ENCODE measurements at places on chromosomes 2 and 18.
A peak's percentile ranks its signal among the peaks of the same experiment; 100 is the strongest.

DNA sequence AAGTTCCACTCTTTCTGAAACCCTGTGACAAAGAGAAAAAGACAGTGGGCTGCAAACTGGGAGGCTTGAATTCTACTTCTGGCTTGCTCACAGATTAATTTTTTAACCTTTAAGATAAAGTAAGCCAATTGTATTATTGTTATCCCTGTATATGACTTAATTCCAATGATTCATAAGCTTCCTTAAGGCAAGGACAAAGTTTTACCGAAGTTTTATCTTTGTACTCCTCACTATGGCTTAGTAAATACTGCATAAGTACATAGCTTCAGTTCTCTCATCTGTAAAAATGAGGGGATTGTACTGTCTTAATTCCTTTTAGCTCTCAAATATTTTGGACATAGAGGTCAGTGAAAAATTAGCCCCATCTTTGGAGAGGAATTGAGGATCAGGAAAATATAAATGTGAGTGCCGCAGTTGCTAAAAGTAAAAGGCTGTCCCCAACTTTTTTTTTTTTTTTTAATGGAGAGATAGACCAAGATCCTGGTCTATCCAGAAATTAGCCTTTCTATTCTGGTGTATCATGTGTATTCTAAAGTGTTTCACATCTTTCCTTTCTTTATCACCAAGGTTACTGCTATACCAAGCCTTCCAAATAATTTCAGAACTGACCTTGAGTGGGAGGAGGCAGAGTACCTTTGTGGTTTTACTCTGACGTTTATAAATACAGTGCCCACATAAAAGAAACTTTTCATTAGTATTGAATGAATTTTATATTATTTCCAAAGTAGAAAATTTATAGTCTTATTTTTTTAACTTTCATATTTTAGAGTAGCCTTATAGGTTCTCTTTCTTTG is 13.3 kb downstream of the RELCH start:
- no peak for DNase-seq

- no peak for DNase-seq
These were observed 259.2 kb upstream of the SLC14A2 start for GRCh38 chr18:45355944-45356520.

- DNase-seq = no peak
These were observed 13.5 kb downstream of the TRIB2 start for GRCh38 chr2:12730265-12730664.

DNA sequence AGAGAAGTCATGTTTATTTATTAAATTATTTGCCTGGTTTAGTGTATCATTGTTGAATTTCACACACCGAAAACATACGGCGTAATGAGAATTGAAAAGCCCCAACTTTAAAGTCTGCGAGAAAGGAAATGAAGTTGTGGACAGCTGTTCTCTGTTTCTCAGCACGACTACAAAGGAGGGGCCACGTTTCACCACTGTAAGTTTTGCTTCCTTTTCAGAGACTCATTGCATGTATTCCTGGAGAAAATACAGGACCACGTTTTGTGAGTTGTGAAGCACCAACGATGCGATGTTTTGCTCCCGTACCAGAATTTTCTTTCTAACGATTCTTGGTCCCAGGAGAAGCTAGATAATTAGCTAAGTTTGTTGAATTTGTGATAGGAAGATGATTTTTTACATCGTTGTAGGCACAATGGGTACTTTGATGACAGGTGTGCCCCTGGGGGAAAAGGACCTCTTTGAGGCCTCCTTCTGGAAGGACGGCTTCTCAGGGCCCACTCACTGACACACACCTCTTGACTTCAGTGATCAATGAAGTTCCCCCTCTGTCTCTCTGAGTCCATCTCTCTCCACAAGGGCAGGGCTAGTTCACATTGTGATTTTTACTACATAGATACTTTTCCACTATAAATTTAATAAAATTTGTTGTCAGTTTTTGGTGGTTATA is 23.7 kb upstream of the ACKR3 start:
- DNase-seq = no peak

GRCh38 chr18:58721566-58722239 is 50.4 kb downstream of the MALT1 start:
- DNase-seq = peak; percentile 4

- DNase-seq = peak; percentile 17
These were observed 30.6 kb downstream of the ORC4 start for GRCh38 chr2:147989809-147990403.

DNA sequence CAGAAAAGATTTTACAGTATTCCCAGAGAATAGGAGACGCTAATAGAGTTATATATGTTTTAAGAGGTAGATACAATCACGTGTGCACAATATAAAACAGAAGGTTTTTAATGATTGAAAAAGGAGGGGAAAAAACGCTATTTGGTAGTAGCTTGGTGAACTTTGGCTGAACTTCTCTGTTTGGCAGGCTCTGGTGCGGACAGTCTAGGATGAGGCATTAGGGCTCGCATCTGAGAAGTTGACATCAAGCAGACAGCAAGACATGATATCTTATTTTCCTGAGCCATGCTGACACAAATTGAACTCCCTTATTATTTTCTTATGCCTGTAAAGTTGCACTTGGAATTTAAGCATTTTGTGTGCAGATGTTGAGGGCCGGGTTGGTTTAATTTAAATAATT is 176.6 kb downstream of the EN1 start:
- DNase-seq = no peak

DNA sequence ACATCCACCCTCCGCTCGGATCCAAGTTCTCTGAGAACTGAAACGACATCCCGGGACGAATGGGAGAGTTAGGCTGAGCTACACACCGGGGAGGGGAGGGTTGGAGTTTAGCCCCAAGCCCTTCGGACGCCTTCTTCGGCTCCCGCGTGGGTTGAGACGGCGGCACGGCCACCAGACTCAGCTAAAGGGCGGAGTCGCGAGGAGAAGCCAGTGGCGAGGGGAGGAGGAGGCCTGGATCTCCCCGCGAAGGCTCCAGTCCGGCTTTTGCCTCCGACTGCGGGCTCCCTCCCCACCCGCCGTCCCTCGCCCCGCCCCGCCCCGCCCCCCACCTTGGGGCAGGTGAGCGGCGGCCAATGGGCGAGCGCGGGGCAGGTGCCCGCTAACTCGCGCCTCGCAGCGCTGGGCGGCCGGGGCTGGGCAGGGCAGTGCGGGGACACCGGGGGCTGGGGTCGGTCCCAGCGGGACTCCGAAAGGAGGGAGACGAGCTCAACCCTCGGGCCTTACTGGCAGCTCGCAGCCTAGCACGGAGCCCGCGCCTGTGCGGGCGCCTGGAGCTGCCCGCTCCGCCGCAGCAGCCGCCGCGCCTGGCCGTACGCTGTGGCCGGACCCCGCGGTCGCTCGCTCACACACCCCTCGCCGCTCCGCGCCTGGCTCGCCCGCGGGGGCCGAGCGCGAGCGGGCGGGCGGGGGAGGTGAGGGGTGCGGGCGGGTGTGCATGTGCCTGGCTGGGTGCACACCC is at the start of gene EMX1:
Gene EMX1, plus strand, starts transcription at position 382 of the 739 bp plus-strand sequence. Its CDS starts 334 bp downstream, at position 716.
- no peak for DNase-seq

GRCh38 chr18:75240433-75240832 is 29.8 kb downstream of the TSHZ1 start:
- no peak for DNase-seq

GRCh38 chr2:59974051-59974766 is 579.2 kb downstream of the BCL11A start:
- no peak for DNase-seq

DNA sequence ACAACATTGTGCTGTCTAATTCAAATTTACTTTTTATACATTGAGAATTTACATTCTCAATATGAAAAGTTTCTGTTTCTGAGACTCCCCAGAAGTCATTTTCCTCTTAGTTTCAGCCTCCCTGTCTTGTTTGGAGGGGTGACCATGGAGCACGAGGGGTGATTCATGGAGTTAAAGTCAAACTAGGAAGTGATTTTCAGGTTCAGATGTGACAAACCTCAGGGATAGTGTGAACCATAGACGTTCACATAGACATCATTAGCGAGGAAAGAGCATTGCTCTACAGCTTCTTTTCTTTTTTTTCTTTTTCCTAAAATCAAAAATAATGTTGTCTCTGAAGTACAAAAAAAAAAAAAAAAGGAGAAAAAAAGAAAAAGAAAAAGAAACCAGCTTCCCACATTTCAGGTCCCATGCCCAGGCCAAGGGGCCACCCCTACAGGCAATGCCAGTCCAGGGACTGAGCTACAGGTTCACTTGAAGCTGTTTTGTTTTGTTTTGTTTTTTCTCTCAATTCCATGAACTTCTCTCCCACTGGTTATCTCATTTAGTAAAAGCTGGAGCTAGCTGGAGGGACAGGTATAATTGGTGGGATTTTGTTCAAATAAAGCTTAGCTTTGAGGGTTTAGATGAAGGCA is 18.1 kb upstream of the LCLAT1 start:
- no peak for DNase-seq

GRCh38 chr2:190506666-190507065 is 27.9 kb downstream of the NEMP2 start:
- DNase-seq = no peak

- DNase-seq = no peak
These were observed 86.3 kb upstream of the MBOAT2 start for GRCh38 chr2:9089831-9090230.

GRCh38 chr2:231308631-231309428 is 86.7 kb upstream of the B3GNT7 start:
- no peak for DNase-seq

All from AG04449 (cell line).